ENCODE measurements at places on chromosomes 7 and 10.

DNA sequence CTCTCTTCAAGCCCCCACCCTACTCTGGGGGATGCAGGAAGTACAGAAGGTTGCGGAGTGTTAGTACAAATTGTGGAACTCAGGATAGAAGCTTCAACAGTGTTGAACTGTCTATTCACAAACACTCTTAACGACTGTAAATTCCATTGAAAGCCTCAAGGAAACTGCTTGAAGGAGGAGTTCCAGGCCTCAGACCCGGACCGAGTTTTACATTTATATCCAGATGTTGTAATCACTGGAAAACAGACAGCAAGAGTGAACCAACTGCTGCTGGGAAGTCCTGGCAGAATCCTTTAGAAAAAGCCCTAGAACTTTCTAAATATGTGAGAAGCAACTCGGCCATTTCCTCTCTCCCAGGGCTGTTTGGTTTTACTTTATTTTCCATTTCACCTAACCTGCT lies 84.1 kb upstream of the LRRC18 start:
- DNase-seq = no peak

DNA sequence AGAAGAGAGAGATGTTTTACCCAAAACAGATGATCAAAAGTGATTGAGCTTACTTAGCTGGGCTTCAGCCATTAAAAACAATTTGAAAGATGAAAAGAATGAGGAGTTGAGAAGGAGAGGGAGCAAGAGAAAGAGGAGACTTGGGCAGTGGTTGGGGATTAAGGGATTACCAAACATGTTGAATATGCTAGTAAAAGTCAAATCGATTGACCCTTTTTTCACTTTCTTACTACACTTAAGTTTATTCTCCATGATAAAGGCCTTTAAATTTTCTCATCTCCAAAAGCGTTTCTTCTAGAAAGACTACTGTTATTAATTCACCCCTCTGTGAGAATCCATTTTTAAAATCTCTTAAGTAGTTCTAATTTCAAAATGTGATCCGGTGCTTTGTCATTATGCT lies 1254.0 kb upstream of the PHF14 start:
- DNase-seq = no peak

GRCh38 chr10:31584876-31585275 lies 265.9 kb downstream of the ZEB1 start:
- DNase-seq = no peak

DNA sequence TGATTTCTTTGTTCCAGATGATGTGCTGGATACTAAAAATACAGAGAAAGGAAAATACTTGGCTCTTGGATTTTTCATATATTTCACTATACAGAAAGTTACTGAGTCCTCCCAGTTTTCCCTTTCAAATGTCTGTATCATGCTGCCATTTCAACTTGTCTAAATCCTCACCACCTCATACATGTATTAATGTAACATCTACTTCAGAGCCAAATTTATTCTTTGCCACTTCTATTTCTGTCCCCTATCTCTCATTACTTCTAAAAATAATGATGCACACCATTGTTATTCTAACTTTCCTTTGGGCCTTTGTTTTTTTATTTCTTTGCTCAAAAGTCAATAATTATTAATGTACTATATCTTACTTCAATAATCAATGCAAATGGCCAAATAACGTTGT lies 312.2 kb downstream of the MAGI2 start:
- no peak for DNase-seq

DNA sequence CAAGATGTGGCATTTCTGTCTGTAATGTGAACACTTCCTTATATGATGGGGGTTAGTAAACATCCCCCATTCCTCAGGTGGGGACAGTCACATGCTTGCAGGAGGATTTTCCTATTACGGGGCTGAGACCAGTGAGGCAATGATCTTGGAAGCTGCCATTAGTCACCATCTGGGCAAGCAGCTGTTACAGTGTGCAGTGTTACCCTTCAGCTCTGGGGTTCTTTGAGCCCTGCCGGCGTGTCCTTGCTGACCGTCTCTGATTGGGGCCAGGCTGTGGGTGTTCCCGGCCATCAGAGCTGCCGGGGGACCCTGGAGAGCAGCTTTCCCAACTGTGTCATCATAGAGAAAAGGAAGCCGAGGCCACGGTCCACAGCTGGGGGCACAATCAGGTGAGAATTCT lies 126.8 kb upstream of the FAM20C start:
- DNase-seq = no peak

DNA sequence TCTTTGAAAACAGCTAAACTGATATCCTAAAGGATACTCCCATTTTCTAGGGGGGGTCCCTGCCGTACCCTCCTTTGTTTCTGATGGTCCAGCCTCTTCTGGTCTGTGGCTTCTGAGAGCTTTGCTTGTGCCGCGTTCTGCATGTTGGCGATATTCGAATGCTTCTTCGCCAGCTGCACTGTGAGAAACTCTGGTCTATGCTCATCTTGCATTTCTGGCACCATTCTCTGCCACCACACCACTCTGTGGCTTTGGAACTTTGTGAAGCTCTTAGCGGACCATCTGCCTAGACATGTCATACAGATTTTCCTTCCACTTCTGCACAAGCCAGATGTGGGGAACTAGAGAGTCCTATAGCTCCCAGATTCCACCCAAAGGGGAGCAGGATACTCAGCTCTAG lies 197.2 kb downstream of the REEP3 start:
- no peak for DNase-seq

GRCh38 chr10:10665750-10666149 lies 351.9 kb upstream of the CELF2 start:
- DNase-seq = no peak

GRCh38 chr10:102117391-102118159 lies 2.6 kb downstream of the LDB1 start:
- no peak for DNase-seq

DNA sequence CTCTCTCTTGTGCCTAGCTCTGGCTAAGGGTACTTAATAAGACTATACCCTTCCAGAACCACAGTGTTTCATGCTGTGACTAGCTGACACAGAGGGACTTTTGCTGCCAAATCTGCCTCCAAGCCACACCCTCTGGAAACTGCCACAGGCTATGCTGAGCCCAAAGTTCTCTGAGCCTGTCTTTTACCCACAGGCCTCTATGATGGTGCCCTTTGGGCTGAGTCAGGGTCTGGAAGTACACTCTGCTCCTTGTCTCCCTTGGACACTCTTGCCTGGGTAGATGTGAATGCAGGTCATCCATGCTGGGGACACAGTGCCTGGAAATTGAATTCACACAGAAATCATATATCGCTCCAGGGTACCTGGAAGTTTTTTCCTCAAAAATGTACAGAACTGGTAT lies 22.6 kb downstream of the DYDC1 start:
- DNase-seq = no peak

DNA sequence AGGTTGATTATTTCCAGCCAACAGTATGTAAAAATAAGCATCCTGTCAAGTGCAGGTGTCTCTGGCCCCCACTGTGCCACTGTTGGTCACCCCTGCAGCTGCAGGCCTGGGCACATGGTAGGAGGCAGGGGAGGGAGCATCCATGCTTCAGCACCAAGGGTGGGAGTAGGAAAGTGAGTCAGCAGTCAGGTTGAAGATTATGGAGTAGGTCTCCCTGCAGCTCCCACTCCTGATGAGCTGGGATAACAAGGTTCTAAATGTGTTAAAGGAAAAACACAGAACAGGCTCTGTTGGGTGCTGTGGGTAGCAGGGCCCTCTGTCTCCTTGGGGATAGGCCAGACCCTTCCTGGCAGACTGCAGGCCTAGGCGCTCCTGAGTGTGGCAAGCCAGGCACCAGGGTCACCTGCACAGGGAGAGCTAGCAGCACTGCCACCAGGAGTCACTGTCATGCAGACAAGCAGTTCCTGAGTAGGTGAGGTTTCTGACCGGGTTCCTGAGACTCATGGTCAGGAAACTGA lies 59.3 kb downstream of the NUDCD3 start:
- DNase-seq = peak; percentile 10

GRCh38 chr7:50982626-50983025 lies 199.9 kb upstream of the GRB10 start:
- no peak for DNase-seq

- no peak for DNase-seq
These were observed 46.1 kb upstream of the ZMIZ1 start for GRCh38 chr10:79022565-79023230.

GRCh38 chr7:139340808-139341057 lies 404 bp upstream of the FMC1 start:
- DNase-seq = peak; percentile 84

- DNase-seq = no peak
These were observed 127.1 kb upstream of the MTPN start for GRCh38 chr7:136104269-136104603.

GRCh38 chr10:3241274-3241921 lies 68.8 kb upstream of the PITRM1 start:
- DNase-seq = no peak

DNA sequence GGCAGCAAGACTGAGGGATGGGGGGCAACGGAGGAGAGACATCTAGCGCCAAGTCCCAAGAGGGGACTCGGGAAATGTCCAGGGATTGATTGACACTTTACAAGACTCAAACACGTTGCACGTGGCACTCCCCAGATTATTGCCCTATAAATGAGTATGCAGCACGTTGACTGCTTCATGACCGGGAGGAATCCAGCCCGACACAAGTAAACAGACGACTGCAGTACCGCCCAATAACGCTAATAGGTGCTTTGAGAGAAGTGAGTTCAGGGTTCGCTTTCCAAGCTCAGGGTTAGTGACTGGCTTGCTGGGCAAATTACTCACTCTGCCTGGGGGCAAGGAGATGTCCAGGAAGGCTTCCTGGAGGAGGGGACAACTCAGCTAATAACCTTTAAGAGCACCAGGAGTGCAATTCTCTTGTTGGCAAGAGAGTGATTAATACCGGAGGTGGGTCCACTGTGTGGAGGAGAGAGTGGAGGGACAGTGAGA lies 73.3 kb upstream of the MYL10 start:
- no peak for DNase-seq

DNA sequence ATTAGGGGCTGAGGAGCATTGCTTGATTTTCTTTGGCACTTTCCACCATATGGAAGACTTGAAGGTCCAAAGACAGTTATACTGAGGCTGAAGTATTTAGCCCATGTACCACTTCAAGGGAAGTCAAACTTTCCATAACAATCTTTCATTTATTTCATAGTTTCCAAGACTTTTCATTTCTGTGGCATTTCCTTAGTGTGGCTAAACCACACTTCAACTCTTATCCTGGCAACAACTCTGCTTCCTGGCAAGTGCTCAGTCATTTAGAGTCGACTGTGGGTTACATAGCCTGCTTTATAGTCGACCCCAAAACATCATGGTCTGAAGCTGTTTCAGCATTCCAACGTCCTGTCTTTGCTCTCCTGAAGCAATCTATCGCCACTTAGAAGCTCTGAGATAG lies 343.0 kb upstream of the SEMA3D start:
- no peak for DNase-seq

DNA sequence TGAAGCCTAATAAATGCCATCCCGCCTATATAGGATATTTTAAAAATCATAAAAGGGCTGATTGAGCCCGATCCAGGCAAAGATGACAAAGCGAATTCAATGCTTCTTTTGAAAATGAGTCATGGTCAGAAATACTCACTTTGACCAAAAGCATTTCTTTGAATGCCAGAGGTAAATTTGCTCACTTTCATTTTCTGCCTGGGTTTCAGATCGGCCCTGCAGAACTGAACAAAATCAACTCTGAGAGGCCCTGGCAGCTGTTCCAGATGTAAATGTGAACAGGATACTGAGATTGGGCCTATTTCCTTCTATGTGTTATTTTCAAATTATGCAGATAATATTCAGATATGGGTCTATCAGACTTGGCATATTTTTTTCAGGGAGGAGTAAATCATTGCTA lies 114.8 kb upstream of the ARID5B start:
- no peak for DNase-seq

GRCh38 chr7:95646350-95646749 lies 50.0 kb upstream of the PDK4 start:
- no peak for DNase-seq

DNA sequence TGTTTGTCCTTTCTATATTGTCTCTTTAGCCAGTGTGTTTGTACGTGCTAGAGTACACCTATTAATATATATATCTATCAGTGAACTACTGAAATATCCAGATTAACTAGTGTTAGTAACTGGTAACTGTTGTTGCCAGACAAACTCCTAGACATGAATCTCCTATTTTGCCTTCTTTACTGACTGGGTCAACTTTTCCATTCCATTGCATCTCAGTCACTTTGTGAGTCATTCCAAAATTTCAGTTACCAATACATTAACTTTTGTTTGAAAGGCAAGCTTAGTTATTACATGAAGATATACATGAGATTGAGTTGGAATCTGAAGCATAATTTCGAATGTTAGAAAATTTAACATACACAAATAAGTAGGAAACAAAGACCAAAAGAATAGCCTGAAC lies 51.4 kb downstream of the BTAF1 start:
- DNase-seq = no peak

DNA sequence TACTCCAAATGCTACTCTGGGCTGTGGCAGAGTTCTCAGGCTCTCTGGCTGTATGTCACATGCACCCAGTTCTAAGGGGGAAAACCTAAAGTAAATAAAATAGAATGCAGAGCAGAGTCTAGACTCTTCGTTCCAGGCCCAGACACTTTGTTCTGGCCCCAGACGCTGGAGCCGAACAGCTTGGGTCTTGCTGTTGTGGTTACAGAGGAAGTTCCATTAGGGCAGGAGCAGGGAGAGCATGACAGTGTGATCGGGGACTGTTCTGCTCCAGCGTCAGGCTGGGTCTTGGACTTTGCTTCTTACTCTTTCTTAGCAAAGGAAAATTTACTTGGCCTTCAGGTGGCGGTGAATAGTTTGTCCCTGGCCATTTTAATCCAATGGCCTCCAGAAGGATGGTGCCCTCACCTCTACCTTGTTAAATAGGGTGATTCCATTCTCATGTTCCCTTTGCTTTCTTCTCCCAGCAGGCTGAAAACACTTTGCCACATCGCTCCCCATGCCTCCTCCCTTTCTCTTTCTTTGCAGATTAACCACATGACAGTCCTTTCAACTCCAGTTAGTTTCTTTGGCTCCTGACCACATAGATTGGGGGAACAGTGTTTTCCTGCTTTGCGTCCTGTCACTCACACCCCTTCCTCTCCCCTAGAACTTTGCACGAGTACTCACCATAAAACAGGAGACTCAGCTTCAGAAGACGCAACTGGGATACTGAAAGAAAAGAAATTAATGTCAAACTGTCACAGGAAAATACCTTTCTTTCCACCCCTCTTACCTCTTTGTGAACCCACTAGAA lies 730.8 kb downstream of the SUGCT start:
- no peak for DNase-seq

- DNase-seq = no peak
These were observed at the start of gene RAPGEF5 for GRCh38 chr7:22356701-22357310. Gene RAPGEF5, minus strand, starts transcription at chr7:22357154. Its CDS starts 94 bp downstream, at chr7:22357060.

DNA sequence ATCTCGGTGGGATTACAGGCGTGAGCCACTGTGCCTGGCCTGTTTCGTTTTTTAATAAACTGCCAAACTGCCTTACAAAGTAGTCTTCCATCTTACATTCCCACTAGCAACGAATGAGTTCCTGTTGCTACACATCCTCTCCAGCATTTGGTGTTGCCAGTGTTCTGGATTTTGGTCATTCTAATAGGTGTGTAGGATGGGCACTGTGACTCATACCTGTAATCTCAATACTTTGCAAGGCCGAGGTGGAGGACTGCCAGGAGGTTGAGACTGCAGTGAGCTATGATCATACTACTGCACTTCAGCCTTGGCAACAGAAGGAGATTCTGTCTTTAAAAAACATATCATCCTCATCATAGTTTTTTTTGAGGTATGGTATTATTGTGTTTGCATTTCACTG lies 21.4 kb upstream of the RSBN1L start:
- DNase-seq = no peak
